Activated CD4-positive, alpha-beta T cell treated with anti-CD3 and anti-CD28 coated beads for 24 hours (primary cell): ENCODE measurements at places on chromosomes 2 and 18.
A peak's percentile ranks its signal among the peaks of the same experiment; 100 is the strongest.

DNA sequence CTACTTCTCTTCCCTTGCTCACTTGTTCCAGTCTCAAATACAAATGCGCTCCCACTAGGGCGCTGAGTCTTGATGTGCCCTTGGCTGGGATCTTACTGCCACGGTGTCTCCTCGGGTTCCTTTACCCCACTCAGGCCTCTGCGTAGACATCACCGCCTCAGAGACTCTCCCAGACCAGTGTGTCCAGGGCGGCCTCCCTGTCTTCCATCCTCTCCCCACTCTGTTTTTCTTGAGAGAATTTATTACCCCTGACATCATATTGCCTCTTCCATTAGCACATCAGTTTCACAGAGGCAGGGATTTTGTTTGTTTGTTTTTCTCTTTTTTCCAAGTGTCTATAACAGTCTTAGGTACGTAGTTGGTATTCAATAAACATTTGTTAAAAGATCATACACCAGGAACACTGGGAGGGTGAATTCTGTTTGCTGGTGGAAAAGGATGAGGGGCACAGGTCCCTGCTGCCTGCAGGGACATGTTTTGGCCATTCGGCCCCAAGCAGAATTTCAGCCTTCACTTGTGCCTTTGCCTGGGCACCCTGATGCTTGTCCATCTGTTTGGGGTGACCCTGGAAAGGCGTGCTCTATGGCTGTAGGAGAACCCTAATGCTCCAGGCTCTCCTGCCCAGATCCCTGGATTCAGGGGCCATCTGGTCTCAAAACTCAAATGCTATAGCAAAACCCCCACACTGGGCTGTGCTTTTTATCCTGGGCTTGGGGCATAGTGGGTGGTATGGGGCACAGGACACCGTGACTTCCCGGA is 55.0 kb downstream of the RPL37A start:
- DNase-seq = no peak

GRCh38 chr2:168224346-168224745 is 23.0 kb downstream of the STK39 start:
- no peak for DNase-seq

DNA sequence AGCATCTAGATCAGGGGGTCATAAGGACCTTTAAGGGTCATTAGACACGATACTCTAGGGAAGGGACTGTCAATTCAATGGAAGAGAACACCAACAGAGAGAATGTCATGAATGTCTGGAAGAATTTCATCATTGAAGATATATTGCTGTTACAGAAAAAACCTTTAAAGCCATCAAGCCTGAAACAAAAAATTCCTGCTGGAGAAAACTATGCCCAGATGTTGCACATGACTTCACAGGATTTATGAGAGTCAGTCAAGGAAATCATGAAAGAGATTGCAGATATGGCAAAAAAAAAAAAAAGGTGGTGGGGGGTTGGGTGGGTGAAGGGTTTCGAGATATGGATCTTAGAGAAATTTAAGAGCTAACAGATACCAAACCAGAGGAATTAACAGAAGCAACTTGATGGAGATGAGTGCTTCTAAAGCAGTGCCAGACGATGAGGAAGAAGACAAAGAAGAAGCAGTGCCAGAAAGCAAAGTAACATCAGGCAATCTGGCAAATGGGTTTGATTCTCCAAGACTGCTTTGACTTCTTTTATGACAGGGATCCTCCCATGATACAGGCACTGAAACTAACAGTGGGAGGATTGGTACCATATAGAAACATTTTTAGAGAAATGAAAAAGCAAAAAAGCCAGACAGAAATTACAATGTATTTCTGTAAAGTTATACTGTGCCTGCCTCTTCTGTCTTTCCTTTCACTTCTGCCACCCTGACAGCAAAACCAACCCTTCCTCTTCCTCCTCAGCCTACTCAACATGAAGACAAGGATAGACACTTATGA is 28.5 kb downstream of the MAP4K3 start:
- DNase-seq = no peak

DNA sequence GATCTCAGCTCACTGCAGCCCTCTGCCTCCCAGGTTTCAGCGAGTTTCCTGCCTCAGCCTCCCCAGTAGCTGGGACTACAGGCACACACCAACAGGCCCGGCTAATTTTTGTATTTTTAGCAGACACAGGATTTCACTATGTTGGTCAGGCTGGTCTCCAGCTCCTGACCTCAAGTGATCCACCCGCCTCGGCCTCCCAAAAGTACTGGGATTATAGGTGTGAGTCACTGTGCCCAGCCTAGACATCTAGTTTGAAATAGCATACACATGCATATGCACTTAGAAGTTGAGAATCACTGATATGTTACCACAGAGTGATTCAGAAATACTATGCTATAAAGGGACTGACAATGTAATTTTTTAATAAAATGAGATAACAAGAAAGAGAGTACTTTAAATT is 69.8 kb upstream of the CDKL4 start:
- DNase-seq = no peak

DNA sequence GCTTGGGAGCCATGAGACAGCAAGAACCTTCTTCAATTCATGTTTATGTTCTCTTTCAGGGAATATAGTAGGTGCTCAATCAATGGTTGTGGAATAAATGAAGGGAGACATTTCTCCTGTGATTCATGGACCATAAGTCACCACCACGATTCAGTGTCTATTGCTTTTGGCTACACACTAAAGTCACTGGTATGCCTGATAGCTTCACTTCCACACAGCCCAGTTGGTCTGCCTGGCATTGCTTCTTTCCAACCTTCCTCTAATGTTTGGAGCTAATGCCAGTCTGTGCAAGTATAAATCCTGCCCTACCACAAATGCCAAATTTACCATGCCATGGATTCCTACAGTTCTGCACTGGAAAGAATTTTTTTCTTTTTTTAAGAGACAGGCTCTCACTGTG is 1.3 kb upstream of the CXCR1 start:
- DNase-seq = no peak

GRCh38 chr2:17133052-17133671 is 385.1 kb downstream of the RAD51AP2 start:
- no peak for DNase-seq

GRCh38 chr18:13726972-13727331 is 479 bp downstream of the RNMT start:
- DNase-seq = peak; percentile 14

- no peak for DNase-seq
Observed at GRCh38 chr2:210818473-210818872, 262.1 kb downstream of the CPS1 start.

GRCh38 chr2:65530547-65531320 is 98.3 kb upstream of the SPRED2 start:
- no peak for DNase-seq

- DNase-seq = no peak
Observed at GRCh38 chr2:3954261-3954660, 250.9 kb downstream of the DCDC2C start.

DNA sequence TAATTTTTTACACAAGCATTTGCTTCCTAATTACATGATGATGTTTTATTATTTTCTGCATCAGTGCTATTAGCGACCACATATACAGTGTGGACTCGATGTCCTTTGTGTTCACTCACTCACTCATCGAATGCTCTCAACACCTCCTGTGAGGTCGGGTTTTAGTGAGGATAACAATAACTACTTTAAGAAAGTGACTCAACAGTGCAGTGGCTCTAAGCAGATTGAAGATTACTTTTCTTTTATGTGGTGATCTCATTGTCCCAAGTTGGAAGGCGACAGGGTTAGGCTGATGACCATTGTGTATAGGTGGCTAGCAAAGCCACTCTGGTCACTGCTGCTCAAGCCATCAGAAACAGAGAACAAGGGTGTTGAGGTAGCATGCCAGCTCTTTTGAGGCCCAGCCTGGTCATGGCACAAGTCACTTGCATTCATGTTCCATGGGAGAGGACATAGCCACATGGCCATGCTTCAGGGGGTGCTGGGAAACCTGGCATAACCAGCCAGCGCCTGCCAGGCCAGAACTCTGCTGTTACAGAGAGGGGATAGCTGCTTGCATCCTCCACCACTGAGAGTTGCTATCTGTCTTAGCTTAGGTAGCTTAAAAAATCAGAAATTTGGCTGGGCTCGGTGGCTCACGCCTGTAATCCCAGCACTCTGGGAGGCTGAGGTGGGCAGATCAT is 60.4 kb downstream of the PDCL3 start:
- no peak for DNase-seq

- no peak for DNase-seq
Observed at GRCh38 chr18:42929857-42930256, 185.6 kb downstream of the RIT2 start.

GRCh38 chr2:223062396-223062795 is 10.4 kb downstream of the KCNE4 start:
- DNase-seq = no peak

DNA sequence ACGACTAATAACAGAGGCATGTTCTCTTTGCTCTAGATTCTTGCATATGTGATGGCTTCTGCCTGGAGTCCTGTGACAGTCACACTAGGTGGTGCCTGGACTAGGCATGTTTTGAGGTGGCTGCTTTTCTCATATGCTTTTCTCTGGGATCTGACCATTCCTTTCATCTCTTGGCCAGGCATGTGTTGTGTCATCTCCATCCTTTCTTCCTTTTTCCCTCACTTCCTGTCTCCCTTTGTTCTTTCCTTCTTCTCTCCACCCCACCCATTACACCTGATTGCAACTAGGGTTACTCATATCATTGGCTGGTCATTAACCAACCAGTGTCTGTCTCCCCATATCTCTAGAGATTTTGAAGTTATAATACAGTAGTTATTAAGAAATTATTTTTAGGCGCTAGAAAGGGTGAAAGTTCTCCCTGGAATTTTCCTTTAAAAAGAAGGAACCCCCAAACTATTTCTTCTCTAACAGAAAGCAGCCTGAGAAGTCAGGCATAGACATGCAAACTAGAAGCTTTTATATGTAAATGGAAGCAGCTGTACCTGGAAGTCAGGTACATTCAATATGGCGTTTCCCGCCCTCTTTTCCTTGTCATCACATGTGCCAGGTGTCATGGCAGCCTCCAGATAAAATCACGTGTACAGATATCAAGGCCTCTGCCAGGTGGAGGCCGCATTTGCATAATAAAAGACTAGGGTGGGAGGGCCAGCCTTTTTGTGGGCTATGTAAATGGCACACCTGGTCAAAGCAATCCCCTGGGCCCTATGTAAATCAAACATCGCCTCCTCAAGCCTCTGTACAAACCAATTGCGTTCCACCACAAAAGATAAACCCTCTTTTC is 220.4 kb upstream of the MEX3C start:
- DNase-seq = no peak

DNA sequence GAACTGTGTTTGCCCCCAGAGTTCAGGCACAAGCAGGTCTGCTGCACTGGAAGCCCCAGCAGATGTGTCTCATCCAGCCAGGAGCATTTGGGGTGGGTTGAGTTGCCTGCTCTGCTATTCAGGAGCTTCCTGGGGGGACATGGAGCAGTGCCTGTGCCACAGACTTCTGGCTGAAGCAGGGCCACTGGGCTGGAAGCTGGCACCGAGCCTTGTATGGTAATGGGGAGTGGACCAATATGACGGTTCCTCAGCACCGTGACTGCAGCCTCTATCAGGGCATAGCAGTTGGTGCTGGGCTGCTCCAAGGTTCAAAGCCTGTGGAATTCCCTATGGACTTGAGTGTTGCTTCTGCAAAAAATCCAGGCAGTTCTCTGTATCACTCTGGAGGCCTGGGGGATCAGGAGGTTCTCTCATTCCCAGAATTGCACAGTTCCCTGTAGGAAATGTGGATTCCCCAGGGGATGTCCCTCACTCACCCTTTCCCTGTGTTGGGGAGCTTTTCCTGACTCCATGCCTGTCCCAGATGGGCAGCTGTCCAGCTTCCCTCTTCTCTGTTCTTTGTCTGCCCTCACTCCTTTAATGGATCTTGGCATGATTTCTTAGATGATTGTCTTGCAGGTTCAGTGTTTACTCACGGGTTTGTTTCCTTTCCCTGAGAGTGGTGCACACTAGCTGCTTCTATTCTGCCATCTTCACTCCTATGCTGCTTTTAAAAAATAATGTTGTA is 37.2 kb upstream of the THSD7B start:
- no peak for DNase-seq

- DNase-seq = no peak
Observed at GRCh38 chr2:174012347-174013314, 47.5 kb upstream of the SP3 start.

DNA sequence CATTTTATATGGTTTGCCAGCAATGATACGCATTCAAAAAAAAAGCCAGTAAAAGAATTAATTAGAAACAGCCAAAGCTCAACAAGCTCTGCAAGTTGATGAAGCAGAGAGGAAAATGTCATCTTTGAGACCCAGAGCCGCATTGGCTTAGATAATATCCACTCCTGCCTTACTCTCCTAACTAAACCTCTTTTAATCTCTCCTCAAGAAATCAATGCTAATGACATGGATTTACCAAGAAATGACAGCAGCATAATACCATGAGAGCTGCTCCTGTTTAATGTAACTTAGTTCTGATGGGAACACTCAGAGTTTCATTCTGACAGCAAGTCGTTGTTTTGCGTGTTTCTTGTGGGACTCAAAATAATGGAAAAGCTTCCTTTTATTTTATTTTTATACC is 1099.4 kb upstream of the PIK3C3 start:
- DNase-seq = no peak

- peak; percentile 98 for DNase-seq
Observed at GRCh38 chr2:197434541-197435513, at the start of gene SF3B1. SF3B1 (minus strand) TSS chr2:197435028; CDS start chr2:197434999, 29 bp downstream.

DNA sequence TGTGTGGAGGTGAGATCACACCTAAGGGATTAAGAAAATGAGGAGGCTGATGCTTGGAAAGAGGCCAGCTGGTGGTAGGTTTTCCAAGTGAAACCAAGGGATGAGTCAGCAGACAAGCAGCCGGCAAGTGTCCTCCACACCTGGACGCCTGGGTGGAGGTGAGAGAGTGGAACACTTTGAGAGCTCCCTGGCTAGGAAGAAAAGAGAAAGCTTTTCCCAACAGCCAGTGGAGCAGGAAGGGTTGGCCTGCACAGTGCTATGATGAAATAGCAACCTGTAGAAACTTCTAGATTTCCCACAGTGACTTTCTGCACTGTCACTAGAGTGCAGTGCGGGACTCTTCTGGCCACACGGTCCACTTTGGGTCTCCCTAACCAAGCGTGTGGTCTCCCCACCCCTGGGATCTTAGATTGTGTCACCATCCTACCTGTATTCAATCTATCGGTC is 19.6 kb upstream of the IL37 start:
- DNase-seq = no peak

DNA sequence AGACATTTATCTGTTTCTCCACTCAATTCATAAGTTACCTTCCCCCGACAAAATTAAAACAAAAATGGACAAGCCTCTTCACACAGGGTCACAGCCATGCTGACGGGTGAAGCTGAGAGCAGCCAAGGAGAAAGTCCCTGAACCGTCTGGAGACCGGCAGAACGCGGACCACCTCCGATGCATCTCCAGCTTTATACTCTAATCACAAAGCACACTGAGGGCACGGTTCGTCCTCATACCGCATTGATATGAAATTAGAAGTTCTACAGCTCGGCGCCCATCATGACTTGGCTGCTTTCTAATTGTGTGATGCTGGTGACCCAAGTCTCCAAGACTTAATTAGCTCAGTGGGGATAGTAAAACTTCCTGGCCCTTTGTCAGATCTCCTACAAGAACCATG is 181.2 kb upstream of the PXDN start:
- DNase-seq = no peak

DNA sequence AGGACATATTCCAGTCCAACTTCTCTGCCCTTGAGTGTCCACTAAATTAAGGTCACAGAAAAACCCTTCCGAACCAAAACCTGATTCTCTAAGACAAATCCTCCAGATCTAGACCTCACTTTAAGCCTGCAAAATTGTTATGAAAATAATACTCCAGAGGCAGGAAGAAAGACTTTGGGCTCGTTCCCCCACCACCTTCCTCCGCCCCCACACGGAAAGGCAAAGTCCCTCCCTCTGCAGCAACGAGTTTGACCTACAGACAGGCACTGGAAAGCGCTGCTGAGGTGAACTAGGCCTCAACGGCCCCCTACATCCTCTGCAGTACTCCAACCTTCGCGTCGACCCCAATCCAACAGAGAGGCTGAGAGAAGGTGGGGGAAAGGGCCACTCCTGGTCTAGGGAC is 808 bp downstream of the ATP5MC3 start:
- DNase-seq = peak; percentile 10
